ENCODE measurements at places on chromosomes 3 and 15.

- DNase-seq: no peak
These were observed 580.4 kb downstream of the ROBO1 start for GRCh38 chr3:79187426-79187825.

- DNase-seq: no peak
These were observed 67.7 kb downstream of the IFT80 start for GRCh38 chr3:160331127-160331937.

DNA sequence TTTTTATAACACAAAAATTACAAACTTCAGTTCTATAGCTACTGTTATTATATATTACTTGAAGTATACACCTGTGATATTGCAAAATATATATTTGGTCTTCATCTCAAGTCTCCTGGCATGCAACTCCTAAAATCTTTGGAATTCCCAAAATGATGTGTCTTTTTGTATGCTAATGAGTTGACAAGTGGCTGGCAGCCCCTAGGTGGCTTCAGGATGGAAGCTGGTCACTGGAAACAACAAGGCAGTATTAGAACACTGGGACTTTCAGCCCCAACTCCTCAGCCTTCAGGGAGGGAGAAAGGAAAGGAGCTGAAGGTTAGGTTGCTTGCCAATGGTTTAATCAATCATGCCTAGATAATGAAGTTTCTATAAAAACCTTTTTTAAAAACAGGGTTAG is 112.0 kb downstream of the SCAPER start:
- no peak for DNase-seq

DNA sequence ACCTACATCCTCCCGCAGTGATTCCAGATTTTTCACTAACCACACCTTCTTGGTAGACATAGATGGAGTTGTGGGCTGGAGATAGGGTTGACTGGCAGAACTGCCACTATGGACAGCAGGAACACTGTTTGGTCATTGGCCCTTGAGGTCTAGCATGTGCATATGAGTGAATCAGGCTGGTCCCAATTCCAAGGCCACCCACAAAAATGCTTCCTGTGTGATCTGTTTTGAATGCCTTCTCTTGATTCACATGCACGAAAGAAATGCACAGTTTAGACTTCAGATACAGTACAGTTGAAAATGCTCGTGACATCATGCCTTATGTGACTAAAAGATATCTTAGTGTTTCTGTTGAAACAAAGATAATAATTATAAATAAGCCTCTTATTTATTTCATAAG is 285.8 kb upstream of the SEMA6D start:
- no peak for DNase-seq

DNA sequence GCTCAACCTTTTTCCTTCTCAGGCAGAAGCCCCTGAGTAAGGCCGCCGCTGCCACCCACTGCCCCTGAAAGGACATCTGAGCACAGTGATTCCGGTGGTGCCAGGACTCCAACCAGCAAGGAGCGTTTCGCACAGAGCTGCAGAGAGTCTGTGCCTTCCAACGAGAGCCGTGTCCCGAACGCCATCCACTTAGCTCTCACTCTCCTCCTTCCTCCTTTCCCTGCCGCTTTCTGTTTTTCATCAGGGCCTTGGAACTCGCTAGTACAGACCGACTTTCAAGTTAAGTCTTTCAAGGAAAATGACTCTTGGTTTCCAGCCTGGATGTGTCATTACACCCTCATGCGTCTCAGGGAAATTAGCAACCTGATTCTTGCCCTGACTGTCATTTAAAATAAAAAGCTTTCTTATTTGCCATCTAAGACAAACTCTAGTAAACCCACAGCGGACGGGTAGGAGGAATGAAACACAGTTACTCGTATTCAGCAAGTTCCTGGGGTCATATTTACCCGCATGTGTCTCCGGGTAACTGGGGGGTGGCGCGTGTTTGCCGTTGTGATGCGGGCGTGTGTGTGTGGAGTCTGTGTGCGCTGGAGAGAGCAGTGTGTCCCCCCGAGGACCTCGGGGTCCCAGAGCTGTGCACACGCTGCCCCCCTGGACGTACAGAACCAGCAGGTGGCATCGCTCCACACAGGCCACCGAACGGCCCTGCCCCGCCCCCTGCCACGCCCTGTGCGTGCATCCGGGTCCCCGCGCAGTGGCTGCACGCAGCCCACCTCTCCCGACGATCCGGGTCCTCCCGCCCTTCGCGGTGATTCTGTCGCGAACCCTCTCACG is 30.4 kb upstream of the ALDH1A3 start:
- DNase-seq: no peak

- DNase-seq: no peak
These were observed 65.7 kb downstream of the TJP1 start for GRCh38 chr15:29756358-29757267.

GRCh38 chr3:124607163-124607562 is 123.1 kb upstream of the UMPS start:
- DNase-seq: no peak

DNA sequence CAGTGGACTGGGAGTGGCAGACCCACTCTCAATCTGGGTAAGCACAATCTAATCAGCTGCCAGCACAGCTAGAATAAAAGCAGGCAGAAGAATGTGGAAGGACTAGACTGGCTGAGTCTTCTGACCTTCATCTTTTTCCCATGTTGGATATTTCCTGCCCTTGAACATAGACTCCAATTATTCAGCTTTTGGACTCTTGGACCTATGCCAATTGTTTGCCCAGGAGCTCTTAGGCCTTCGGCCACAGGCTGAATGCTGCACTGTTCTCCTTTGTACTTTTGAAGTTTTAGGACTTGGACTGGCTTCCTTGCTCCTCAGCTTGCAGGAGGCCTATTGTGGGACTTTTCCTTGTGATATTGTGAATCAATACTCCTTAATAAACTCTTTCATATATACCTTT is 477.7 kb upstream of the ZNF385D start:
- DNase-seq: no peak

Measured in activated T-helper 1 cell treated with anti-CD3 and anti-CD28 coated beads, Interleukin-2, amount 50 U/mL, for 16 hours (primary cell).